Stimulated activated CD8-positive, alpha-beta memory T cell treated with anti-CD3 and anti-CD28 coated beads, Interleukin-7, amount 100 ng/mL, for 1 hour (primary cell): ENCODE measurements at places on chromosomes 2 and 18.

DNA sequence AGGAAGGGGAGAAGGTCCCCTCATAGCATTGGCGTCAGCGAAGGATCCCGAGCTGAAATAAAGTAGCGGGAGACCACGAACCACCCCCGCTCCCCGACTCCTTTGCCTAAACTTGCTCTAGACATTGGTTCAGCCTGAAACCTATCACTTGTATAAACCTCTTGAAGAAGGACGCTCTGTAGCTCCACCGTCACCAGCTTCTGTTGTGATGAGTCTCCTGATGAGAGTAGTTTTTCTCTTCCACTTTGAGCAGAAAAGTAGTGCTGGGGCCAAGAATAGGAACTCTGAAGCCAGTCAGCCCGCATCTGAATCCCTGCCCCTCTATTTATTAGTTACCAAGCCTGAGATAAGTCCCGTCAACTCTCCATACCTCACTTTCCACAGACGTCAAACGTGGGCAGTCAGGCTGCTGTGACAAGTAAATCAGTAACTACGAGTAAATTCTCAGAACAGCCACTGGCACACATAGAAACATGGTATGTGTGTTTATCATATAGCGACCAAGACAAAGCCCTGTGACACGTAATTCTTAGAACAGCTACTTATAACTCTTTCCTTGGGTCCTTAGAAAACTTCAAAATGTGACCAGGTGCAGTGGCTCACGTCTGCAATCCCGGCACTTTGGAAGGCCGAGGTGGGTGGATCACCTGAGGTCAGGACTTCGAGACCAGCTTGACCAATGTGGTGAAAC, 61.7 kb downstream of the CD226 start:
- DNase-seq: no peak

DNA sequence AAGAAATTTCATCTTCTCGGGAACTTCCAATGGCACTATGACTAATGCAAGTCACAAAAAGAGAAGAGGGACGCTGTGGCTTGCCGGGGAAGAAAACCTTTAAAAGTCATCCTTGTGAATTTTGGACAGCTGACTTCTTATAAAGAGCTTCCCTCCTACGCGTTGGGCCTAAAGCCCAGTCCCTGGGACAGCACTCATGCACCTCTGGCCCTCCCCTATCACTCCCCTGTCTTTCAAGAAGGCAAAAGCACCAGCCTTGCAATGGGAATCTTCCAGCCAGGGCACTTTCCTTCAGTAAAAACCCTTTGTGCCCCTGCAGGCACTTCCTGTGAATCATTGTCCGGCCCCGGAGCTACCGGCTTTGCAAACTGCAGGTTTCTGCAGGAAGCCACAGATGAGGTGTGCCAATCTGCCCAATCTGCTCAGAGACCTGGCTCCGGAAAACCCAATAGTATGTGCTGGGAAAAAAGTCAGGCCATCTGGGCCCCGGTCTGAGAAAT, 7.1 kb downstream of the MREG start:
- no peak for DNase-seq

- no peak for DNase-seq
Observed at GRCh38 chr2:23350041-23350791, 34.8 kb upstream of the KLHL29 start.

GRCh38 chr2:24362253-24362652, 1.9 kb upstream of the ITSN2 start:
- no peak for DNase-seq

GRCh38 chr2:239461291-239462190, 60.7 kb upstream of the HDAC4 start:
- no peak for DNase-seq

GRCh38 chr2:28544922-28545589, 49.2 kb downstream of the PLB1 start:
- DNase-seq: no peak

GRCh38 chr2:23386339-23387220, 1.6 kb downstream of the KLHL29 start:
- no peak for DNase-seq

GRCh38 chr2:104787298-104788065, 66.4 kb upstream of the POU3F3 start:
- no peak for DNase-seq

DNA sequence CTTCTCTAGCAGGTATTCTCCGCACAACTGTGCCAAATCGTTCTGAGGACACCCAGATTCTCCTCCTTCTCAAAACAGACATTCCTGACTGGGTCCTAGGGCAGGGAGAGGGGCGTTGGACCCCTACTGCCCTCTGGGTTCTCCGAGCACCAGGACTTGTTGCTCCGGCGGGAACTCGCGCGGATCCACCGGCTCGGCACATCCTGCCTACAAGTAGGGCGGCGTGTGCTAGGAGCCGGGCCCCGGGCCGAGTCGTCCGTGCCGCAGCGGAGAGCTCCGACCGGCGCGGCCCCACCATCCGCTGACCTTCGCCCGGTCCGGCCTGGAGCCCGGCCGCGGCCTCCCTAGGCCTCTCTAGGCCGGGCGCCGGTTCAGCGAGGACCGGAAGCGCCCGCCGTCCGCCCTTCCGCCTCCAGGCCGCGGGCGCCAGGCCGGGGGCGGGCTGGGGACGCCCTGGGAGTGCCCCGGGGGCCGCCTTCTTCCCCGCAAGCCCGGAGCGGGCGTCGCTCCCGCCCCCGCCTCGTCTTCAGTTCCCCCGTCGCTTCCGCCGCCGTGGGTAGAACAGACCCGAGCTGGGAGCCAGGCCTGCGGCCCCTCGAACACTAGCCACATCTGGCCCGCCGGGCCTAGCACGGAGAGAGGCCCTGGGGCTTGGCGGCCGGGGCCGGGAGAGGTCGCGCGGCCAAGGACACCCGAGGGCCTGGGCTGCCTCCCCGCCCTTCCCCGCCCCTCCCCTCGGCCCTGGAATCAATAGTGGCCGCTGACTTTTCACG, 7.6 kb upstream of the ONECUT2 start:
- DNase-seq: no peak

- DNase-seq: no peak
Observed at GRCh38 chr2:66789741-66790140, 354.8 kb downstream of the MEIS1 start.

GRCh38 chr2:67790622-67791021, 272.2 kb downstream of the C1D start:
- no peak for DNase-seq

DNA sequence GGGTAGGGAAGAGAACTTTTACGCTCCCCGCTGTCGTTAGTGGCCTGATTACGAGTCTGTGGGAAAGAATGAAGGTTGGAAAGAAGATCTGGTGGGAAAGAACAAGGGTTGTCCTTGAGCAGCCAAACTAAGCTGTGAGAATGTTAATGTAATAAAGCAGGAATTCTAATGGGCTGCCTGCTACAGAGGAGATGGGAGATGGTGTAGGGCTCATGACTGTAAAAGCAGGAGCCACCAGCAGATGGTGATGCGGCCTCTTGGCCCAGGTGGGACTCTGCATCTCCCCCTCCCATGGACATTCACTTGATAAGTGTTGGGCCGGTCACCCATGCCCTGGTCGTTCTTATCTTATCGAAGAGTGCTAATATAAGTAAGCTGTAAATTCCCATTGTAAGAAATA, 150.0 kb downstream of the NEDD4L start:
- DNase-seq: no peak
